ENCODE measurements at places on chromosomes 6 and 20.

DNA sequence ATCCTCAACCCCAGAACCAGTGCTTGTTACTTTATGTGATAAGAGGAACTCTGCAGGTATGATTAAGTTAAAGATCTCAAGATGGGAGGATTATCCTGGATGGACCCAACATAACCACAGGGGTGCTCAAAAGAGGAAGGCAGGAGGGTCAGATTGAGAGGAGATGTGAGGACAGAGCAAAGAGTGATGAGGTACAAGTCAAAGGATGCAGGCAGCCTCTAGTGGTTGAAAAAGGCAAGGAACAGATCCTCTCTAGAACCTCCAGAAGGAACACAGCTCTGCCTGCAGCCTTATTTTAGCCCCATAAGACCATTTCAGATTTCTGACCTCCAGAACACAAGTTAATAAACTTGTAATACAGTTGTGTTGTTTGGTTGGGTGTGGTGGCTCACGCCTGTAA lies 41.2 kb downstream of the PDSS2 start:
- no peak for DNase-seq

DNA sequence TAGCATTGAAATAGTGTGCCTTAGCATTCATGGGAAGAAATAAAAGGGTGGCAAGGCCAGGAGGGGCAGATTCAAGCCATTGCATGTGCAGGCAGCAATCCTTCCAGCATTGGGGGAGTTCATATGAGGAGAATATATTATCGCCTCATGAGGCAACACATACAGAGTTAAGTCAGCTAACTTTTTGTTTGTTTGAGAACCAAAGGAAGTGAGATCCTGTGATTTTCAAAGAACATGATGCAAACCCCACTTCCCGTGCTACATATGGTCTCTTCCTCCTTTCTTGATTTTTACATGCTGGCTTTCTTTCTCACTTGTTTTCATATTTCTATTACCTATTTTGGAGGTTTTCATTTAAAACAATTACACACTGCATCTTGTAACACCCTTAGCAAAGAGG lies 579.7 kb upstream of the ARID1B start:
- DNase-seq = no peak

DNA sequence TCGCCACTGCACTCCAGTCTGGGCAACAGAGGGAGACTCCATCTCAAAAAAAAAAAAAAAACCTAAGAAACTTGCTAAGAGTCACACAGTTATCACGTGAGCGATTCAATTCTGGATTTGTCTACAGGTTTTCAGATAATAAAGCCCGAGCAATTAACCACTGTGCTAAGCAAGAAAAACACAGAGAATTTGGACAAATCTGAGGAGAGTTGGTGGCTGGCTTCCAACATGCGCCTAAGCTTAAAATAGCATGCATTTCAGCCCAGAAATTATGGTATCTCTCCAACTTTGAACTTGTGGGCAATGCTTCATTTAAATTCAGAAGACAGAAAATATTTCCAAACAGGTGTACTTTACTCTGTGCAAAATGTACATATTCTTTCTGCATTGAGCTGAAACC lies 232.9 kb downstream of the TSHZ2 start:
- DNase-seq = no peak

GRCh38 chr6:49543087-49543858 lies 7.2 kb upstream of the C6orf141 start:
- no peak for DNase-seq

Measured in stimulated activated CD4-positive, alpha-beta T cell treated with anti-CD3 and anti-CD28 coated beads, Interleukin-2, amount 100 ng/mL, for 48 hours (primary cell).